Spinal cord (tissue), 10 donors: ENCODE measurements at places on chromosomes 4 and X. TPM values are rescaled to one million over a fixed set of nuclear protein-coding genes. Genes with fewer than 3 reads are reported as not detected.

DNA sequence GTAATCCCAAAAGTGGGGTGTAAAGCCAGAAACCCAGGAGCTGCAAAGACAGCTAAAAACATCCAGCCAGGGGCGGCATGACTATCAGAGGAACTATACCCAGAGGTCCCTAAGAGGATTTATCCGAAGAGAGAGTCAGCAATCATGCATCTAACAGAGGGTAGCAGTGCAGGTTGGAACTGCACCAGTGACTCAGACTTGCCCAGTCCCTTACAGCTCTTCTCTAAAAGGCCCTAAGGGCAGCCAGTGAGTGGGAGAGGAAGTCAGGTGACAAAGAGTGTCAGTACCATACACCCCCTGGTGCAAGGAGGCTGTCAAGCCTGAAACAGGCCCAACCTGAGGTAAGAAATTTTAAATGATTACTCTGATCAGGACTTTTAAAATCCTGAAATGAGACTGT lies 88.1 kb downstream of the CAMK2D start:
- no peak for DNase-seq

DNA sequence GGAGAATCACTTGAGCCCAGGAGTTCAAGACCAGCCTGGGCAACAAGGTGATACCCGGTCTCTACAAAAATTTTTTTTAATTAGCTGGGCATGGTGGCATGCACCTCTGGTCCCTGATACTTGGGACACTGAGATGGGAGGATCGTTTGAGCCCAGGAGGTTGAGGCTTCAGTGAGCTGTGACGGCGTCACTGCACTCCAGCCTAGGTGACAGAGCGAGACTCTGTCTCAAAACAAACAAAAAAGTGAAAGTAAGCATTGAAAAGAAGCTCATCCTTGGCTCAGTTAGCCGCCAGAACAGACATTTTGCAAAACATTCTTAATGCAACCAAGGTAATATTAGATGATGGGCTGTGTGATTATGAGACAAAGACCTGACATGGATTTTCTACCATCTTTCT lies 223.3 kb upstream of the VCX3A start:
- DNase-seq, result no peak

- no peak for DNase-seq
Observed at GRCh38 chrX:47815901-47816845, 20.5 kb upstream of the ZNF81 start.

- no peak for DNase-seq
Observed at GRCh38 chr4:153004081-153004850, 68.1 kb downstream of the FHDC1 start.

DNA sequence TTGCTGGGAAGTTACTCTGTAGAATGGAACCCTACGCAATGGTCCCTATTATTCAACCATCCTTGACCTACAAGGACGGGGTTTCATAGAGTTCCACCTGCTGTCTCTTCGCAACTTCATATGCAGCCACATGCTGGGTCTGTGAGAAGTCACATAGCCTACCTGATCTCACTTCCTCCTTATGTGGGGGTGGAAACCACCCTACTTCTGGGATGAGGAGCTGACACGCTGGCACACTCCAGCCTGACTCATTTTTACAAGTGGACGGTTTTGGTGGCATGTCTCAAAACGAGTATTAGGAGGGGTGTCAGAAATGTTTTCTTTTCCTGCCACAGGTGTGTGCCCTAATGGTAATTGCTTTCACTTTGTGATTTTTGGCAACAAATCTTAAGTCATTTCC lies 36.8 kb upstream of the ARSD start:
- DNase-seq, result no peak

DNA sequence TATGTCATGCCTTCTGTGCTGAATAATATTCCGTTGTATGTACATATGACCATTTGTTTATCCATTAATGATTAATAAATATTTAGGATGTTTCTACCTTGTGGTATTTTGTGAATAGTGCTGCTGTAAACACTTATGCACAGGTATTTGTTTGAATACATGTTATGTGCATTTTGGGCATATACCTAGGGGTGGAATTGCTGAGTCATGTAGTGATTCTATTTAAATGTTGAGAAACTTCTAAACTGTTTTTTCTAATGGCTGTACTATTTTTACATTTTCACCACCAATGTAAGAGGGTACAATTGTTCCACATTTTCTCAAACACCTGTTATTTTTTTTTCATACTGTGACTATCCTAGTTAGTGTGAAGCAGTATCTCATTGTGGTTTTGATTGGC lies 1318.6 kb downstream of the TECRL start:
- DNase-seq, result no peak

The CACNA1F gene
- 0.21 TPM for polyA plus RNA-seq

The KIT gene
- polyA plus RNA-seq, result 21.3 TPM

The NHS gene
- 14.7 TPM for polyA plus RNA-seq
